ENCODE measurements at places on chromosomes 16 and 17.

GRCh38 chr16:7209598-7209997, 123.0 kb upstream of the RBFOX1 start:
- DNase-seq: no peak

GRCh38 chr16:67666032-67666551, 458 bp downstream of the ENKD1 start:
- DNase-seq: no peak

GRCh38 chr17:6548578-6549330, 7.6 kb downstream of the PITPNM3 start:
- DNase-seq: no peak

GRCh38 chr17:38703742-38704605, 1.1 kb upstream of the MLLT6 start:
- peak; percentile 73 for DNase-seq

DNA sequence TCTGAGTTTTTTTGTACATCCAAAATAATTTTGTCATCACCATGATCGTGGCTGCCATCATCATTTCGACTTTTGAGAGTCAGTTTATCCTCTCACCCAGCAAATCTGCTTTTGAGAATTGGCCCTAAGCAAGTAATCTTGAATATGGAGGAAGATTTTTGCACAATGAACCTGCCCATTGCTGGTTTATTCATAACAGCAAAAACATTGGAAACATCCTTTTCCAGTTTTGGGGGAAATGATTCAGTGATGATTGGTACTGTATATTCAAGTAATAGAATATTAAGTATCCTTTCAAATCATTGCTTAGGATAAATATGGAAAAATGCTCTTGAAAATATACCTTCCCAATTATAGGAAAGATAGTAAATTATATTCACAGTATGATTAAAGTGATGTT, 53.1 kb downstream of the PRKCA start:
- no peak for DNase-seq

- no peak for DNase-seq
Measured at GRCh38 chr16:84942786-84943185, 68.5 kb downstream of the ZDHHC7 start.

DNA sequence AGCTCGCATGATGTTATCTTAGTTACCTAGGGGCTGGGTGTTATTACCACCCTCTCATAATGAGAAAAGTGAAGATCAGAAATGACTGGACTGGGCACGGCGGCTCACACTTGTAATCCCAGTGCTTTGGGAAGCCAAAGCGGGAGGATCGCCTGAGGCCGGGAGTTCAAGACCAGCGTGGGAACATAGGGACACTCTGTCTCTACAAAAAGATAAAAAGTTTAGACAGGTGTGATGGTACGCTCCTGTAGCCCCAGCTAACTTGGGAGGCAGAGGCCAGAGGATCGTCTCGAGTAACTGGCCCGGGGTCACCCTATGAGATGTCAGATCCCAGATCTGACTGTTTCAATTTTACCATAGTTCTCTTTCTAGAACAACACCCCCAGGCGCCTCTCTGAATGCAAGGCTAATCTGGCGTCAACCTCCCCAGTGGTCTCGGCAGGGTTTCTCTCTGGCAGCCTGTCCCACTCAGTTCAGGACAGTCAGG, 1.9 kb upstream of the CCDC102A start:
- DNase-seq: no peak

DNA sequence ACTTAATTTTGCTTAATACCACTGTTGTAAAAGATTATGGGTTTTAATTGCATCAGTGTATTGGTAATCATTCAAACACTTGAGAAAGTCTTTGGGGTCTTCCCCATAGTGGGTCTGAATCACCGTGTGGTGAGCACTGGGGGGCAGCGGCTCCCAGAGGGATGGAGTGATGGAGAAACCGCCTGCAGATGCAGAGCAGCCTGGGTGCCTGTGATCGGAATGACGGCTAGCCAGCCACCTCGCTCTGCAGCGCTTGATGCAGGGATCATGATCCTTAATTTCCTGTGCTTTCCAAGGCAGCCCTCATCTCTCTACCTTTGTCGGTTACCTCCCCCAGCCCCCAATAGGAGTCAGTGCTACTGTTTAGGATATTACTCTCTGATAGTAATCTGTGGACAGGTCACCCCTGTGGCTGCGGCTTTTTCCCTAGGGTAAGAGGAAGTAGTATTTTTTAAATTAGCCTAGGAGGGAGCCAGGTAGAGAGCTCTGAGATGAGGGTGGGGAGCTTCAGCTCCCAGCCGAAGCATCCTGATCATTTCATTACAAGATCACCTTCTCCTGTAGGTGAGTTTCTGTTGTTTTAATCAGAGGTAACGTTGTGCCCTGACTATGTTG, 135.6 kb downstream of the MSI2 start:
- no peak for DNase-seq

- DNase-seq: no peak
Measured at GRCh38 chr17:58189436-58190146, 2.9 kb upstream of the EPX start.

DNA sequence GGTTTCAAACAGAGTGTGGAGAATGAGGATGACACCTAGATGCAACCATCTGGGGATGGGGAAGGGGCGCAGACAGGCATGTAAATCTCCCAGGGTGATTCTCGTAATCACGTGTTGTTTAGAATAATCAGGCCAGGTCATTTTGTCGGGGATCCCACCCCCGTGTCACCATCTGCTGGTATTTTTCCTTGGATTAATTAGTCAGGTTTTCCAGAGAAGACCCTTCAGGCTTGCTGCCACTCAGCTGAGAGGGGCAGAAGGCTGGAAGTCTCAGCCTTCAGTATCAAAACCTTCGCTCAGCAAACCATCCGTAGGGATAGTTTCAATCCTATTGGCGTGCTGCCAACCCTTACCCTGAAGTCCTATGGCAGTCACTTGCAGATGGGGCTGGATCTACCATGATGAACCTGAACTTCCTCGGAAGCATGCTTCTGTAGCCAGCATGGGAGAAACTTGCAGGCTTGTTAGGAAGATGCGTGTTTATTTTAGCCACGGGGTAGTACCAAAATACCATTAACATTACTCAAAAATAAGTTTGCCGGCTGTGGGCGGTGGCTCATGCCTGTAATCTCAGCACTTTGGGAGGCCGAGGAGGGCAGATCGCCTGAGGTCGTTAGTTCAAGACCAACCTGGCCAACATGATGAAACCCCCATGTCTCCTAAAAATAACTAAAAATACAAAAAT, 7.5 kb upstream of the ADCY9 start:
- no peak for DNase-seq

DNA sequence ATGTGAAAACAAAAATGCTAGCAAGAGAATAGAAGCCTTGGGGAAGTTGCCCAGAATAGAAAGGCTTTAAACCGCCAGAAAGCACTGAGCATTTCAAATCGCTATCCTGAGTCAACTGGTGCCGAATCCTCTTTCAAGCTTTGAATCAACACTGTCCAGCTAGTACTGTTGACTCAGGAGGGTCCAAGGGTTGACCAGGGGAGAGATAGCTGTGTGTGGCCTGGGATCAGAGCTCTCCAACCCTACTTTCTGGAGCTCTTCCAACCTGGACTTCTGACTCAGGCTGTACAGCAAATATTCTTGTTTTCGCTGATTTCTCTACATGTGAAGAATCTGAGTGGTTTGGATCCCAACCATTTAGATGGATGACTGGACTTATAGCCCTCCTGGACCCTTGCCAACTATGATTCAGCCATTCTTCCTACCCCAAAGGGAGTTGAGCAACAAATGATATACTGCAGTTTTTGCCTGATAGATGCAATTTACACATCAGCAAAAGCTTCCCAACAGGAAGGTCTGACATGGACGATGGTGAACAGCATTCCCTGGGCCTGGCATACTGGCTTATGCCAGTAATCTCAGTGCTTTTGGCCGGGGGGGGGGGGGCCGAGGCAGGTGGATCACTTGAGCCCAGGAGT, 154.0 kb upstream of the SDK2 start:
- no peak for DNase-seq

- no peak for DNase-seq
Measured at GRCh38 chr17:58352596-58353388, 791 bp upstream of the SUPT4H1 start.

GRCh38 chr16:79580453-79581191, 19.9 kb downstream of the MAF start:
- DNase-seq: no peak

DNA sequence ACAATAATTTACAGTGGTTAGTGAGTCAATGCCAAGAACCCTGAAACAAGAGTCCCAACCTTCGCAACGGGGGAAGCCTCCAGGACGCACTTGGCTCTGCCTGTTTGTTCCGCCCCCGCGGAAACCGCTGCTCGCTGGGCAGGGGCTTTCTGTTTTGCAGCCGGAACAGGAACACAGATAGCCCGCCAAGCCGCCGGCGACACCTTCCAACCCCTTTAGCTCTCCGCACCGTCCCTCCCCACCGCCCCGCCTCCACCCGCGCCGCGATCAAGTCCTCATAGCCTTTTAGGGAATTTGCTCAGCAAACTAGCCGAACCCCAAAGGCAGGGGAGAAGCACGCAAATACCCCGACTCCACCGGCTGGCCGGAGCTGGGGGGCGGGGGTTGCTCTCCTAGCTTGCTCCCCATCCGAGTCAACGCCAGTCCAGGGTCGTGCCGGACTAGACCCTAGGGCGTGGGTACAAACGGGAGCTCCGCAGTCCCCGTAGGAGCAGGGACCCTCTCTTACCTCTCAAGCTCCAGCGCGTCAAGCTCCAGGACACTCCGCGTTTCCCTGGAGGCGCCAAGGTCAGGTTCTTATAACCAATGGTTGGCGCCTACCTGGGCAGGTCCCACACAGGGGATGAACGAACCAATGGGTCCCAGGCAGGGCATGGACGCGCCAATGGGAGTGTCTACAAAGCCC, at the start of gene SLFN13:
Gene SLFN13, minus strand, starts transcription at position 553 of the 685 bp plus-strand sequence. CDS start 3,086 bp downstream, outside the sequence.
- peak; percentile 86 for DNase-seq

DNA sequence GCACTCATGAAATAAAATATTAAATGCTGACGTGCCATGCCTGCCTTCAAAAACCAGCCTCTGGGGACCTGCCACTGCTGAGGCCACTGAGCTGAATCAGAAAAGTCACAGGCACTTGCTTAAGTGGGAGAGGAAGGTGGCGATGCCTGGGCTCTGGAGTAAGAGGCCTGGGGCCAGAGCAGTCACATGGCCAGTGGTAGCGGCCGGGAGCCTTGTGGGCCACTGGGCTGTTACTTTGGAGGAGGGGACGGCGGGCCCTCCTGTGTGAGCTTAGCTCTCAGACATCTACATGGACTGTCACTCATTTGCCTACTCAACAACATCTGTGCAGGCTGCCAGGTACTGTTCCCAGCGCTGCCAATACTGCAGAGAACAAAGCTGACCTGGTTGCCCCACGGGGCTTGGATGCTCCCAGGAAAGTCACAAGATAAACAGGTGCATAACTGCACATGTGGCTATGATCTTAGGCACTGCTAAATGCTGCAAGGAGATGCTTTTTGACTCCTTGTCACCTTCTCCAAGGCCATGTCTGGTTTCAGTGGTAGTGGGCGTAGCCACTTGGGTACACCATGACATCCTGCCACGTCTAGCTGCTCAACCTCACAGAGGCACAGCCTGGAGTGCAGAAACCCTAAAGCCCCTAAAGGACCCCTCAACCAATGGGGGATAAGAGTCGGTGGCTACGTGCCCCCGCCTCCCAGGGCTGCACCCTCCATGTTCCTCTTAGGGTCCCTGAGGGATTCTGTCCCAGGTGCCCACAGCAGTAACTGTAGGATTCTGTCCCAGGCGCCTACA, 11.6 kb downstream of the COTL1 start:
- peak; percentile 52 for DNase-seq

DNA sequence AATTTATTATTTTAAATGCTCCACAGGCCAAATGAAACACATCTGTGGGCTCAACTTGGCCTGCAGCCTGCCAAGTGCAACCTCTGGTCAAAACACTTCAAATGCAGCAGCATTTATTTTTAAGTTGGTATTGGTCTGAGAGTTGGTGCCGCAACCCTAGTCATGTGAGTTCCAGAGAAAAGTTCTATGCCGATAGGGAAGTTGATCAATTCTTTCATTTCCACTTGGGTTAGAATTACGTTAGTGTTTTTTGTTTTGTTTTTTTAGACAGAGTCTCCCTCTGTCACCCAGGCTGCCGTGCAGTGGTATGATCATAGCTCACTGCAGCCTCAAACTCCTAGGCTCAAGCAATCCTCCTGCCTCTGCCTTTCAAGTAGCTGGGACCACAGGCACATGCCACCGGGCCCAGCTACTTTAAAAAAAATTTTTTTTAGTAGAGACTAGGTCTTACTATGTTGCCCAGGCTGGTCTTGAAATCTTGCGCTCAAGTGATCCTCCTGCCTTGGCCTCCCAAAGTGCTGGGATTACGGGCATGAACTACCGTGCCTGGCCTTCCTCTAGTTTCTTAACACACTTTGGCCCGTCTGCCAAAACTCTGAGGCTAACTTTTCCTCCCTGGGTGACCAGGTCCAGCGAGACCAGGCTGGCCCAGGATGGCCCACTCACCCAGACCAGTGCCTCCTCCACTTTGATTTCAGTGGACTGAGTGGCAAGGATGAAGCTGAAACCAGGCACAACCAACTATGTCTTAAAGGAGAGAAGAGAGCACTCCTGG, 221.1 kb downstream of the MRTFB start:
- no peak for DNase-seq

- no peak for DNase-seq
Measured at GRCh38 chr16:2432286-2432685, 3.0 kb downstream of the CCNF start.

GRCh38 chr16:31350275-31351005, 4.5 kb upstream of the ITGAX start:
- DNase-seq: peak; percentile 24

DNA sequence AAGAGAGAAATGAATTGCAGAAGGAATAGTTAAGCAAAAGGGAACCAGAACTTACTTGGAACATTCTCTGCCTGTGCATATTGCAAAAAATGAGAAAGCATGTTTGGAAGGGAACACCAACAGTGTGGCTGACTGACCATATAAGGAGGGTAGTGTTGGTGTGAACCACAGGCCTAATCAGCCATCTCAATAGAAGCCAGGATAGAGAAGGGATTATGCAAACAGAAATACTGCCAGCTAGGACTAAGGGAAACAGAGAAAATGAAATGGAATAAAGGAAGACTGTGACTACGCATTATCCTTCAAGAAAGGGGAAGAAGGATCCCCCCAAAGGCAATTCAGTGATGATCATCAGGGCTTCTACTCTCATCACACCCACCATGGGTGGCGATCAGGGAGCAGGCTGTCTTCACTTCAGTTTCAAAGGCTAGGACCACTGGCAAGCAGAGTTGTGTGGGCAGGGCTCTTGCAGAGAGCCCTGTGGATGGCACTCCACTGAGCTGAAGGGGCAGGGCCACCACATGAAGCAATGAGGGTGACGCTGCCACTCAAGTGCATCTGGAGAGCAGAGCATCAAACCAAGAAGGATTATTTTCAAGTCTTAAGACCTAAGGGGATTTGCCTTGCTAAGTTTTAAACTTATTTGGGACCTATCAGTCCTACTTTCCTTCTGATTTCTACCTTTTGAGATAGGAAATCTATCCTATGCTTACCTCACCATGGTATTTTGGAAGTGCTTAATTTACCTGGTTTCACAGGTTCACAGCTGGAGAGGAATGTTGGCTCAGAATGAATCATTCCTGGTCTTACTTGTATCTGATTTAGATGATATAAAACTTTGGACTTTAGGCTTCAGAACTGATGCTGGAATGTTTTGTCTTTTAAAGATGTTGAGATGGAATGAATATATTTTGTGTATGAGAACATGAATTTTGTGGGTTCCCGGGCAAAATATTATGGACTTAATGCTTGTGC, 140.5 kb downstream of the SSH2 start:
- no peak for DNase-seq

GRCh38 chr16:56513091-56513490, 6.7 kb downstream of the BBS2 start:
- DNase-seq: no peak

- no peak for DNase-seq
Measured at GRCh38 chr16:56370875-56371659, 54.3 kb downstream of the AMFR start.
